ENCODE measurements at places on chromosomes 4 and X. TPM values are rescaled to one million over a fixed set of nuclear protein-coding genes. Genes with fewer than 3 reads are reported as not detected.

LUZP4 gene
- not detected for total RNA-seq

AR gene
- 11.3 TPM for total RNA-seq

MAGEB4 gene
- not detected for total RNA-seq

CRMP1 gene
- under 0.01 TPM for total RNA-seq

ADGRA3 gene
- 24.8 TPM for total RNA-seq

ADH1B gene
- 0.43 TPM for total RNA-seq

TXK gene
- 0.64 TPM for total RNA-seq

NUDT10 gene
- 1.3 TPM for total RNA-seq

CT45A3 gene
- not detected for total RNA-seq

USP26 gene
- total RNA-seq: not detected

APLN gene
- under 0.01 TPM for total RNA-seq

STBD1 gene
- total RNA-seq: 5.8 TPM

CCDC158 gene
- total RNA-seq: under 0.01 TPM

MANBA gene
- total RNA-seq: 70.5 TPM

VCX3A gene
- not detected for total RNA-seq

RAB41 gene
- not detected for total RNA-seq

TACR3 gene
- not detected for total RNA-seq

TDO2 gene
- 4.2 TPM for total RNA-seq

RPL34 gene
- 536 TPM for total RNA-seq

TMPRSS11D gene
- total RNA-seq: not detected

TRIM75 gene
- 0.32 TPM for total RNA-seq

TCEAL2 gene
- total RNA-seq: not detected

Data from fibroblast of villous mesenchyme (primary cell).